ENCODE measurements at places on chromosomes 7 and 10.

DNA sequence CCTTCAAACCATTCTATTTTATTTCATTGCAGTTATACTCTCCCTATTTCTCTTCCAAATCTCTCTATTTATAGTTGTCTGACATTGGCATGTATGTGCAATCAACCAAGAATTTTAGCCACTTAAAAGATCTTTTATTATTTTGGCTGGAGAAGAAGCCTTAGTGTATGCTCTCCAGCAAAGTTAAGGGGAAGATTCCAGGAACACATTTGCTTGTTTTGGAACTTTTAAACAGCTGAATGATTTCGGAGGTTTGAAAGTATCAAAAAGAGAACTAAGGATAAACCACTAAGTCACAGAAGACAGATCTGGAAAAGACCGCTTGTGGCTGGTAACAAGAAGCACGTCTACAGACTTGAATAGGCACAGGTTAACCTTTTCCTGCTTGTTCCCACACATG is 182.2 kb upstream of the FZD1 start:
- DNase-seq, result no peak

- no peak for DNase-seq
Observed at GRCh38 chr7:64557601-64558322, 5.1 kb downstream of the ZNF680 start.

- DNase-seq, result no peak
Observed at GRCh38 chr10:45227456-45227855, 88.0 kb downstream of the OR13A1 start.

GRCh38 chr7:155972651-155973390 is 160.6 kb upstream of the SHH start:
- no peak for DNase-seq

GRCh38 chr7:156865493-156865892 is 27.5 kb downstream of the LMBR1 start:
- DNase-seq, result no peak

DNA sequence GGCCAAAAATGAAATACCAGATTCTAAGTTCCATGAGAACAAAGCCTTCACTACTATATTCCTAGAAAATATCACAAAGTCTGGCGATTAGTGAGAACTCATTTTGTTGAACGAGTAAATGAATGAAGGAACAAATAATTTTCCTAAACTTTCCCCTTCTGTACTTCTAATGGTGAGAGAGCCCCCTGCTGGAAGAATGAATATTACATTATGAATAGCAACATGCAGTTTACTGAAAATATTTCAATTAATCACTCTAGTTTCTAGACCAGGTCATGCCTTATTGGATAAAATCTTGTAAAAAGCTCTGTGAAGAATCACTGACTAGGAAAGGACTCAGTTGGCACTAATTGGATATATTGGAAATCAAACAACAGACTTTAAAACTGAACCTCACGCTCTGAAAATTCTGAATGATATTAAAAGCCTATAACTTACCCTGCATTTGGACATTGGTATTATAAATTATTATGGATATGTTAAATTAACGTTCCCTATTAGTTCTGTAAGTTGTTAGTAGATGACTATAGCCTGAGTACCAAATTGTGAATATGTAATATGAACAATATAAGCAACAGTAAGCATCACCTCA is 32.4 kb upstream of the MTPN start:
- peak; percentile 55 for DNase-seq

- no peak for DNase-seq
Observed at GRCh38 chr10:74677951-74678350, 148.4 kb upstream of the KAT6B start.

DNA sequence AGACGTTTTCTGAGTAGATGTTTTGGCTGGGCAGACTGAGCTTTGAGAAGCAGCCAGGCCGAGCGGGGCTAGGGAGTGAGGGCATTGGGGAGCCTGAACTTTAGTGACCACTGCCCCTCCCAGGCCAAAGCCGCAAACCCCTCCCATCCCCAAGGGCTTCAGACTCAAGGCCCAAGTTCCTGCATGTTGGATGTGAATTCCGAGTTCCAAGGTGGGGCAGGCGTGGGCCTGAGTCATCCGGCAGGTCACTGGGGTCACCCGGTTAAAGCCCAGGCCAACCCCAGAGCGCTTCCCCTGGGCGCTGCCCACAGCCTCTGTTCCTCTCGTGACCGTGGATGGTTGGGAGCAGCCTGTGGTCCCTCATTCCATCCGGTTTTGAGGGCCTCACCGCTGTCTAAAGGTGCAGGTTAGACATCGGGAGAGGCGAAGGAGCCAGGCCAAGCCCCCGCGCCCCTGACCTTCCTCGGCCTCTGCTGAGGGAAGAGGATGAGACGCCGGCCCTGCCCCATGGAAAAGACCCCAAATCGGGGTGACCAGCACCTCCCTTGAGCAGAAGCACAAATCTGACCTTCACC is 6.9 kb upstream of the PDGFA start:
- peak; percentile 89 for DNase-seq

GRCh38 chr10:33332183-33333065 is 2.0 kb downstream of the NRP1 start:
- no peak for DNase-seq

DNA sequence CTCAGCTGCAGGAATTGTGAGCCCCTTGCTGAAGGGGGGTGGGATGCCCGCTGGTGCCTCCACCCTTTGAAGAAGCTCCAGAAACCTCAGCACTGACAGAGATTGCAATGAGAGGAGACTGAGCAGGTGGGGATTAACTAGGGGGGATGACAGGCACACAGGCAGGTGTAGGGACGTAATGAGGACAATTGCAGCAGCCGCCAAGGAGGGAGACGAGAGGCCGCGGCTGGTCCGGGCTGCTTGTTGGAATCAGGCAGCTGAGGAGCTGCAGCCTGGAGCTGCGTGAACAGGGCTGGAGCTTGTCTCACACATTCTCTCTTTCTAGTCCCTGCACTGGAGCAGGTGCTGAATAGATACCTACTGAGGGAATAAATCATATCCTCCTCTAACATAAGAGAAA is 122.0 kb upstream of the TCERG1L start:
- no peak for DNase-seq

DNA sequence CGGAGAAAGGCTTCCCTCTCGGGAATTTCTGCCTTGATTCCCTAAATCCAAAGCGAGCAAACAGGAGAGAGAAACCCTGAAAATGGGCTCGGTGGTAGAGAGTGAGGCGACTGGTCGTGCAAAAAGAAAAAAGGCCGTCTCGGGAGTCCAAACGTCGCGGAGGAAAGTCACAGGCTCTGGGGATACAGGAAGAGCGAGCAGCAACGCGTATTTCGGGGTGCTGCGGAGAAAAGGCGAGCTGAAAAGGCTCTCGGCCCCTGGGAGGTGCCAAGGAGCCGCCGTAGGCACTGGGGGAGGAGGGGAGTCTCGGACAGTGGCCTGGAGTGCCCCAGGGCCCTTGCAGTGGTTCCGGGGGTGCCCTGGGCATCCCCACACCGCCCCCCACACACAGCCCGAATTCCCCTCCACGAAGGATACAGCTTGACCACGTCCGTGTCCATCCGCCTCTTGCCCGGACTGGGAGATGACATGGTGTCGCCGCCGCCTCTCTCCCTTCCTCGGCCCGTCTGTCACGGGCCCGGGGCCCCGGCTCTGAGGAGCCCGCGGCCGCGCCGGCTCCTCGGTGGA is 591 bp downstream of the UBE2H start:
- DNase-seq, result no peak

DNA sequence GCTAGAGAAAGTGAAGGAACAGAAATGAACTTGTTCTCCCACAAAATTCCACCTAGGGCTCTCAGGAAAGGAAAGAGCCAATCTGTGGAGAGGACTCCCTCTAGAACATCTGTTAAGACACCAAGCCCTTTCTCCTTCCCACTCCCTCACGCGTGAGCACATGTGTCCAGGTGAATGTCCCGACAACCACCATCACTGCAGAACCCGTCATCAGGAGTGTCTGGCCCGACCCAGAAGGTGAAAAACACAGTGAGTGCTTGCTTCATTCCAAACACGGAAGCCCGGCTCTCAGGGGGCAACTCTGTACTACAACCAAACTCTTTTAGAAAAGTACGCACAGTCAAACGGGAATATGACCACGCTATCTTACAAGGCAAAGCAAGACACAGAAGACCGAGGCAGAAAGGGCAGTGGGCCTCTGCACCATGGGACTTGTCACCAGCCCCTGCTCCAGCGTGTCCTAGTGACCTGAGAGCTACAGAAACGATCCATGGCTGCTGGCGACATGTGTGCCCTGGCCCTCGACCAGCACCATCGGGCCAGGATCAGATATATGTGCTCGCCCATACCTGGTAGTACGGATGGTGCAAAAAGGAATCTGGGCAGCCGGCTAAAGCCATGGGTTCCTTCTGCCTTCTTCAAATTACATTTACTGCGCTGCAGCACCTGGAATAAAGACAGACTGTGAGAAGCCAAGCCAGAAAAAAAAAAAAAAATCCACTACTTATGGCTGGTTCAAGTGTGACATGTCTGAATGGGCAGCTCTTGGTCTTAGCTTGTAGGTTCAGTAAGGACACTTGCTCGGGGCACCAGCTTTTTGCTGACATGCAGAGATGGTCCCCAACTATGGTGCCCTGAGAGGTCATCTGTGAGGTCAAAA is 50.8 kb downstream of the GRB10 start:
- DNase-seq, result no peak

DNA sequence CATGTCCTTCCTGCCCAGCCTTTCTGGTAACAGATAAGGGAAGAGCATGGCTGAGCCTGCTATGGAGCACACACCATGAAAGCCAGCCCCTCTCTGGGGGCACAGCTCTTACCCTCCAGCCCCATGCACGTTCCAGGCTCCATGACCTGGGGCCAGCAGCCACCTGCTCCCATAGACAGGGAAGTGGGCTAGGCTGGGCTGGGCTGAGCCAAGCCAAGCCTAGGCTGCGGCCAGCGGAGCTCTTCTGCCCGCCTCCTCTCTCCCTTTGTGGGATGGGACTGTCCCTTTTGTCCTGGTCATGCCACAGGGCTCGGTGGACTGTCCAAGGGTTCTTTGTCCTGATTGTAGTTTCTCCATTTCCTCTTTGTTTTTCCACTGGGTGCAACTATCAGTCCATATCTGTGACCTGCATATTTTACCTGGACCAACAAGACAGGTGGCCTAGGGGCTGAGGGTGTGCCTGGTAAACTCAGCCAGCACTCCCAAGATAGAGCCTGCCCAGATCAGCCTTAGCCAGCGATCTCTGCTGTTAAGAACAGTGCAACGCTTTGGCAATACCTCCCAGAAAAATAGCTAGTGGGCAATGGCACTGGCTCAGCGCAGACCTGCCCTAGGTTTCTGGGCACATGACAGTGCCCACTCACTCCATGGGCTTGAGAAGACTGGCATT is 97.2 kb upstream of the BTBD16 start:
- no peak for DNase-seq

GRCh38 chr10:65377687-65378086 is 1548.1 kb upstream of the LRRTM3 start:
- no peak for DNase-seq

GRCh38 chr7:22676385-22676784 is 50.6 kb upstream of the IL6 start:
- no peak for DNase-seq

DNA sequence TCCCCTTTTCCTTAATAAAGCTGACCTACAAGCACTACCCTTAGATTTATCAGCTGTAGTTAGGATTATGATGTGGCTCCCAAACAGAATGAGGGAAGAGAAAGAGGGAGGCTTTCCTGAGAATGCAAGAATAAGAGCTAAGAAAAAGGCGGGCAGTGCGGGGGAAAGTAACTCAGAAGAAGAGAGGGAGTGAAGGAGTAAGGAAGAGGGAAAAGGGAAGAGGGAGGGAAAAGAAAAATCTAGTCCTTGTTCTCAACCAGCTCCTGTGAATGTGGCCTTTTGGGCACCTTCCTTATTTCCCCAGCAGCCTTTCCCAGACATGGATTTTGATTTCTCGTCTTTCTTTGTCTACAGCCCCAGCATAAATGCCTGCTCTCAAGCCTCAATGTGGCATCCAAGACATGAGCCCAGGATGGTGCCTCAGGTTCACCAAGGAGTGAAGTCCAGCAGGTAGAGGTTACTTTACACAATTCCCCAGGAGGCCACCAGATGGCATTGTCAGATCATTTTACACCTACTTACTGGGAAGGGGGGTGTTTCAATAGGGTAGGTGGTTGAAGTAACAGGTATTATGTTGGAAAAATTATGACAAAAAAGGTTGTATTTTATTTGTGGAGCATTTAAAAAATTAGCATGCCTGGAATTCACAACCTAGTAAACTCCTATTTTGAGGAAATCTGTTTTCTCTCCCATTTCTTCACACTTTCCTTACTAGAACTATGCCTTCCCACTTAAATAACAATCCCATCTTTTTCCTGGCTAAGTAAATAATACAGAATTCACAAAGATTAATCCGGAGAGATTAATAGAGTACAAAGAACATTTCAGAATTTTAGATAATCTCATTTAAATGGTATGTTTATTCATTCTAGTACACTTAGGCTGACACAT is 106.5 kb downstream of the HTR7 start:
- peak; percentile 43 for DNase-seq

- DNase-seq, result no peak
Observed at GRCh38 chr7:2582006-2582735, 23.4 kb downstream of the IQCE start.

GRCh38 chr10:96747734-96748550 is 27.6 kb upstream of the PIK3AP1 start:
- DNase-seq, result no peak

GRCh38 chr10:131203456-131204357 is 107.8 kb downstream of the TCERG1L start:
- DNase-seq, result no peak

GRCh38 chr10:59007307-59008025 is 169.0 kb upstream of the PHYHIPL start:
- no peak for DNase-seq

- no peak for DNase-seq
Observed at GRCh38 chr10:112536663-112537062, 89.6 kb downstream of the VTI1A start.

GRCh38 chr7:94761451-94761850 is 105.5 kb upstream of the SGCE start:
- no peak for DNase-seq

GRCh38 chr10:58414270-58415041 is 29.2 kb downstream of the TFAM start:
- peak; percentile 39 for DNase-seq

DNA sequence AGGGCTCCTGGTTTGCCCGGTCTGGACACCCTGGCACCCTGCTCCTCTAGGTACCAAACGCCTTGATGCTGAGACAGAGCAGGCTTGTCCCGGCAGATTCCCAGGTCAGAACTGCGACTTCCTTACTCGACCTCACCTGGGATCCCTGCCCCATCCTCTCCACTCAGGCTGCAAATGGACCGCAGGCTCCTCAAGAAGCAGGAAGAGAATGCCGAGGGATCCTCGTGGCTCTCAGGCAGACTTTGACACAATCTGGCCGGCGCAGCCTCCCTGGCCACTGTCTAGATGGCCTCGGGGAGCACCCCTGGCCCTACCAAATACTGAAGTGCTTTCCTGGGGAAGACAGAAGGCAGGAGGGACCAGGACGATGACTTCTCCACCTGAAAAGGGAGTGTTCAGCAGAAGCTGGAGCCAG is 421 bp upstream of the NODAL start:
- no peak for DNase-seq

- DNase-seq, result no peak
Observed at GRCh38 chr7:92567460-92567859, 22.7 kb downstream of the FAM133B start.
